ENCODE measurements at places on chromosomes 11 and 22.

GRCh38 chr22:33897448-33897835 is 22.8 kb downstream of the LARGE1 start:
- DNase-seq = peak; percentile 10

DNA sequence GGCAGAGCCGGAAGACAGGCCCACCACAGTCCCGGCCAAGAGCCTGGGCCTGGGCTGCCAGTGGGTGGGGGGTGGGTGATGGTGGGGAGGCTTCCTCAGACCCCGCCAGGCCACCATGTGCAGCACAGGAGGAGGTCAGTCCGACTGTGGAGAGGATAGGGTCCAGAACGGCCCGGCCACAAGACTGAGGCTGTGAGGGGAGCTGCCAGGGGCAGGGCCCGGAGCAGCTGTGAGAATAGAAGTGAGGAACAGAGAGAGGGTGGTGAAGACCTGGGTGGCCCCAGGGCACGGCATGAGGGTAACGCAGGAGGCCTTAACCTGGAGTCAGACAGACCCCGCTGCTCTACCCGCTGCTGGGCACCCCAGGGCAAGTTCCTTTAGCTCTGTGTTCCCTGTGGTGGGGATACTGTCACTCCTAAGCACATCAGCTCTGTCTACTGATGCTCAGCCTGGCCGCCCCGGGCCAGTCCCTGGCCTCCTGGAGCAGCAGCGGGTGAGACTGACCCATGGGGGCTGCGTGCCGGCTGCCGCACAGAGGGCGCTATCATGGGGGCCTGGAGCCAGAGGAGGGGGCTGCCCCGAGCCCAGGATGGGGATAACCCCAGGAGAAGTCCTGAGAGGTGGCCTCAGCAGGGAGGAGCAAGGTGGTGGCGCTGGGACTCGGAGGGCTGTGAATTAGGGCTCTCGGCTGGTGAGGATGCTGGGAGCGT is 1.7 kb downstream of the FERMT3 start:
- no peak for DNase-seq

- no peak for DNase-seq
Measured at GRCh38 chr11:128579798-128580504, 7.4 kb downstream of the ETS1 start.

DNA sequence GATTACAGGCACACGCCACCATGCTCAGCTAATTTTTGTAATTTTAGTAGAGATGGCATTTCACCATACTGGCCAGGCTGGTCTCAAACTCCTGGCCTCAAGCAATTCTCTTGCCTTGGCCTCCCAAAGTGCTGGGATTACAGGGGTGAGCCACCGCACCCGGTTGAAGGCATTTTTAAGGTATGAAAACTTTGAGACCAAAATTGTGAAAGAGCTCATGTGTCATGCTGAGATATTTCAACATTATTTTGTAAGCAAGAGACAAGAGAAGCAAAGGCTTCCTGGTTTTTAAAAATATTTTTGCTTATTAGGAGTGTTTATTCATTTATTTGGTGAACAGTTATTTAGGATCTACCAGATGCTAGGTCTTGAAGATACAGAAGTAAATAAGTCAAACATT is 6.8 kb downstream of the NHERF4 start:
- no peak for DNase-seq

All from NCI-H1092 (cell line).